COLO829 (cell line): ENCODE measurements at places on chromosomes 6 and 20.
A peak's percentile ranks its signal among the peaks of the same experiment; 100 is the strongest.

GRCh38 chr6:41023114-41023513, 15.9 kb downstream of the UNC5CL start:
- no peak for DNase-seq

DNA sequence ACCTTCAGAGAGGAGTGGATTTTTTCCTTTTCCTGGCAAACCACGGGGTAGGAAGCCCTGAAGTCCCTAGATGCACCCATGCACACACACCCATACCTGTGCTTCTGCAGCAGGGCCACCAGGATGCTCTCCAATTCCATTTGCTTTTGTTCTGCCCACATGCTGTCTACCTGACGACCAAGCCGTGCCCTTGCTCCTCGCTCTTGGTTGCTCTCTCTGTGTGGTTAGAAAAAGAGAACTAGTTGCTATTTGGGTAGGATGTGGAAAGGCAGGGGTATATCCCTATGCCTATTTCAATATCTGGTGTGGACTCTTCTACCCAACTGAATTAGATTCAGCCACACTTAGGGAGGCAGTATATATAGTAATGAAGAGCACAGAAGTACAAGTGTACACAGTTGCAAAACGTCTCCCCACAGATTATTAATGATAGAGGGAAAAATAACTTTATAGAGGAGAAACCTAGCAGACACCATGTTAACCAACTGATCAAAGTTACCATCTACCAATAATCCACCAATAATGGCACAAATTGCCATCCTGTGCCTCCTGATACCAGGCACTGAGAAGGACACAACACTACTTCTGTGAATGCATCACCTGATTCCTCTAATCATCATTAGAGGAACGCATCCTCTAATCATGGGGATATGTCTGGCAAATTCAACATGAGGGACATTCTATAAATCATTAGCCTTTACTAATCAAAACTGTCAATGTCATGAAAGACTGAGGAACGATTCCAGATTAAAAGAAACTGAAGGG, 7.3 kb downstream of the GHRH start:
- no peak for DNase-seq

GRCh38 chr20:325889-326644, 715 bp downstream of the SOX12 start:
- peak; percentile 23 for DNase-seq

- no peak for DNase-seq
Measured at GRCh38 chr6:68654134-68654533, 19.1 kb downstream of the ADGRB3 start.

GRCh38 chr20:54004445-54004844, 65.9 kb downstream of the BCAS1 start:
- no peak for DNase-seq

DNA sequence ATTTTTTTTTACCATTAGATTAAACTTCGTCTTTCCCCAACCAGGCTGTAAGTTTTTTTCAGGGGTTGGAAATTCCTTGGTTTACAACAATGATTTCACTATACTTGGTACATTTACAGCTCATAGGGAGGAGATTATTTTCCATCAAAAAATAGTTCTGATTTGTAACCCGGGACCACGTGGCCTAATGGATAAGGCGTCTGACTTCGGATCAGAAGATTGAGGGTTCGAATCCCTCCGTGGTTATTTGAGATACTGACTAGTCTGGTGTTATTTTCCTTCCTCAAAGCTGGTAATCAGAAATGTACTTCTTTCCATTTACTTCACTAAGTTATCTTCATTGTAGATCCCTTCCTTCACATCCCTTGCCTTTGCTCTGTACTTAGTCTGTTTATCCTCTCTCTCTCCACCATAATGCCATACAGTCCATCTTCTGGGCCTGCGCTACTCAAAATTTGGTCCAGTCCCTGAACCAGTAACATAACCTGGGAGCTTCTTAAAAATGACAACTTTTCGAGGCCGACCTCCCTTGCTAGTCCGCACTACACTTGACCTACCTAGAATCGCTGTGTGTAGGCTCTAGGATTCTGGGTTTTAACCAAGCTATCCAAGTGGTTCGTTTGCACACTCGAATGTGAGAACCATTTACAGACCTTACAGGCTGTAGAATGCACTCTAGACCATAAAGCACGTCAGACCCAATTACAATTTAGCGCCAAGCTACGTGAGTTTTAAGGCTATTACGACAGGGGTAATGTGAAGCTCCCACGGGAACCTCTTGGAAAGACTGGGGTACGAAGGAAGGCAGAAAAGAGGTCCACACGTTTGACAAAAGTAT, 42.1 kb upstream of the BTN3A2 start:
- peak; percentile 98 for DNase-seq
